ENCODE measurements at places on chromosomes 16 and 17.

DNA sequence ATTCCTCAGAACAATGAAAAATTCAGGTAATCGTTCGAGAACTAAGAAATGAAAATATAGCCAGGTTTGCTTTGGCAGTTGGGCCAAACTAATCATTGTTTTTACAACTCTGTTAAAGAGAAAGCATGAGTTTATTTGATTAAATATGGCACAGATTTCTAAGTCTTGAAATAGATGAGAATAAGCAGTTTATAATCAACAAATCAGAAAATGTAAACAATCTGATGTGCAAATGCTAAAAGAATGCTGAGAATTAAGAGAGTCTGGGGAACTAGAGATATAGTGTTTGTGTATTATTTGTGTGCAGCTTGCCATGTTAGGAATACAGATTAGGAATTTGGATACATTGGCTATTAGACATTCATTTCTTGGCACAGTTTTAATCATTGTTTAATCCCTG, 212.5 kb downstream of the TANC2 start:
- peak; percentile 17 for DNase-seq

DNA sequence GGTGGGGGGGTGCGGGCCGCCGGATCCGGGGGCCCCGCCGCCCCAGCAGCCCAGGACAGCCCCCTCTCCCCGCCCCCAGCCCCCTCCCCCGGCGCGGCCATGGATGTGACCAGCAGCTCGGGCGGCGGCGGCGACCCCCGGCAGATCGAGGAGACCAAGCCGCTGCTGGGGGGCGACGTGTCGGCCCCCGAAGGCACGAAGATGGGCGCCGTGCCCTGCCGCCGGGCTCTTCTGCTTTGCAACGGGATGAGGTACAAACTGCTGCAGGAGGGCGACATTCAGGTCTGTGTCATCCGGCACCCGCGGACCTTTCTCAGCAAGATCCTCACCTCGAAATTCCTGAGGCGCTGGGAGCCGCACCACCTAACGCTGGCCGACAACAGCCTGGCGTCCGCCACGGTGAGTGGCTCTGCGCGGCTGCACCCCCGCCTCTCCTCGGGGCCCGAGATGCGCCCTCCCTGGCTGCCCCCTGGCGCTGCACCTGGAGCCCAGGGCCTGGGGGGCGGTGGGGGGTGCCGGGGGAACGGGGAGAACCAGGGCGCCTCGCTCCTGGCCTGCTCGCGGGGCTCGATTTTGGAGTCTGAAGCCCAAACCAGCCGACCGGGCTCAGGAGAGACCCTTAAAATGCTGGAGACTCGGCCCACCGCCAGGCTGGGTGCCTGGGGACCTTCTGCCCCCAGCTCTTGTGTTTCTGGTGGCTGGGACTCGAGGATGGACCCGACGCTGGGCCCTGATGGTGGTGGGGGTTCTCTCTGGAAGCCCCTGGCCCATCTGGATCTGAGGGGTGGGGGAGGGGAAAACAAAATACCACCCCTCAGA, 744 bp downstream of the CMIP start:
- peak; percentile 50 for DNase-seq

DNA sequence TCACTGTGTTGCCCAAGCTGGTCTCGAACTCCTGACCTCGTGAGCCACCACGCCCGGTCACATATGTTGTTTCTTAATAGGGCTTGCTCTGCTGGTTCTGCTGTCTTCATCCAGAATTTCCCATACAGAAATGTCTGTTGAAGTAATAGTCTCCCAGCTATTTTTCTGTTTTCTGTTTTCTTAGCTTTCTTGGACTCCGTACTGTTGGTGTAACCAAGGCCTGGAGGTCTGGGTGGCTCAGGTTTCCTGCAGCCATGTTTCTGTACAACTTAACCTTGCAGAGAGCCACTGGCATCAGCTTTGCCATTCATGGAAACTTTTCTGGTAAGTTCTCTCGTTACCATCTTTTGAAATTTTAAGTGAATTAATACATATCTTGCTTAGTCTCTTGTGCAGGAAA, 2.8 kb downstream of the SF3B3 start:
- no peak for DNase-seq

DNA sequence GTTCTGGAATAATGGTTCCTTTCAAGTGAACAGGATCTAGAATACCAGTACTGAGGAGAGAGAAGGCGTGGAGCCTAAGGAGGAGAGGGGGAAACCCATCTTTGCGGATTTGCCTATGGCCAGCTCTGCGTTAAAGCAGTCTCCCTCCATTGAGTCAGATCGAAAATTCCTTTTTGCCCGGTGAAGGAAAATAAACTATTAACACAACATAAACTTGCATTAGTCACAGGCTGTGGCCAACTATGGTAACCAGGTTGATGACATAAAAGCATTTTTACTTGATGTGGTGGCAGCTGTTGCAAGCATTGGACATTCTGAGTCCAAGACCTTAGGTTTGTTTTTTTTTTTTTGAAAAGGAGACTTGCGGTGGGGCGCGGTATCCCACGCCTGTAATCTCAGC, 8.9 kb downstream of the LDAF1 start:
- DNase-seq, result peak; percentile 82

DNA sequence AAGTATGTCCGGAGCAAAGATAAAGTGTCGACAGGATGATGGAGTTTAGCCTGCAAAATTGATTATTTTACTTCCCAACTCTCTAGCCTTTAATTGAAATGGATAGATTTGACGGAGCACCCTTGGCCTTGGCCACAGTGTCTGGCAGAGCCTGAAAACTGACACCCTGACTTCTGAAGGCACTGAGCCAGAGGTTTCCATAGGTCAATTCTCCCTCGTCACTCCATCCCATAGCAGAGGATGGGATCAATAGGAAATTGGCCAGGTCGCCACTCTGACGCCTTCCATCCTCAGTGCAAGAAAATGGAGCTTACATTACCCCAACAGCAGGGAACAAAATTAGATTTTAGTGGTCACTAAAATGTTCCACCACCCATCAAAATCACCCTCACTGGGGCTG, 90.4 kb upstream of the CDH11 start:
- DNase-seq, result no peak

GRCh38 chr17:11318207-11318606, 77.2 kb downstream of the SHISA6 start:
- no peak for DNase-seq

- DNase-seq, result peak; percentile 43
Observed at GRCh38 chr17:1147664-1148063, 32.1 kb downstream of the ABR start.

DNA sequence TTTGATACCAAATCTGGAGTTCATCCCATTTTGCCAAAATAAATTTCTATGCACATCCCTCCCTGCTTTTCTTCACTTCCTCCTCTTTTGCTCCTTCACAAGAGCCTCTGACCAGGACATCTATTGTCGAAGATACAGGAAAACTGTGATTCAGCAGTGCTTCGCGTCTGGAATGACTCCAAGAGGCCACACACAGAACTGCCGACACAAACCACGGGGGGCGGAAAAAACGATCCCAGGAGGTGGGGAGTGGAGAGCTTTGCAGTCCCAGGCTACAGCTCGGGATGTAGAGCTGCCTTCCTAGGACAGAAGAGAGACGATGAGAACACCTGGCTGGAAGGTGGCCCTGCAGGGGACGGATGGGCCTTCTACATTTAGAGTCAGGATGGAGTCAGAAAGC, 102.8 kb downstream of the XYLT1 start:
- peak; percentile 80 for DNase-seq

DNA sequence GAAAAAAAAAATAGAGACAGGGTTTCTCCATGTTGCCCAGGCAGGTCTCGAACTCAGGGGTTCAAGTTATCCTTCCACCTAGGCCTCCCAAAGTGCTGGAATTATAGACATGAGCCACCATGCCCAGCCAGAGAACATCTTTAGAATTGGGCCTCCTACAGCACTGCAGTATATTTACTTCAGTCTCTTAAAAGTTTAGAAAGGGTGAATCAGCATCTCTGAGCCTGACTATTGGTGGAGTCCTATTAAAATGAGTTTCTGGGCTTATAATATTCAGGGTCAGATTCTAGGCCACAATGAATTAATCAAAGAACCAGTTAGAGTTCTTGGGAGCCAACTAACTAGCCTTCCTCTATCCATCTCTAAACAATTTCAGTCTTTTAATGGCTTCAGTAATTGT, 22.8 kb downstream of the TADA2A start:
- no peak for DNase-seq

- DNase-seq, result peak; percentile 54
Observed at GRCh38 chr17:82767041-82767754, 15.3 kb downstream of the TBCD start.
